Cardiac muscle cell (in vitro differentiated cells and primary cell): ENCODE measurements at places on chromosomes 1 and 21.

DNA sequence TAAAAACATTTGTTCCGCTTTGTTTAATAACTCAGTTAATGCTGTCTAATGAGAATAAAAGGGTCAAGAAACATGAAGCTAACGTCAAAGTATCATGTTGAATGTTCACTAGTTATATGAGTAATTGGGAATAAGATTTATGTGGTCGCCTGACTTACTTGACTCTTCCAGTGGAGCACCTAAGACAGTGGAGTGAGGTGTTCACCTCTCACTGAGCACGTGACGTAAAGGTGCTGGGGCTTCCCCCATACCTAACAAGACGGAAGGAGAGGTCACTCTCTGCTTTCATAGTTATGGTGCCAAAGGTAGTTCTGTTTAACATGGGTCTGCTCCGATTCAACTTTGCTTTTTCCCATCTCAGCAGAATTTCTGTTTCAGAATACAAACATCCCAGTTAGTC lies 686 bp downstream of the KMO start:
- no peak for DNase-seq

DNA sequence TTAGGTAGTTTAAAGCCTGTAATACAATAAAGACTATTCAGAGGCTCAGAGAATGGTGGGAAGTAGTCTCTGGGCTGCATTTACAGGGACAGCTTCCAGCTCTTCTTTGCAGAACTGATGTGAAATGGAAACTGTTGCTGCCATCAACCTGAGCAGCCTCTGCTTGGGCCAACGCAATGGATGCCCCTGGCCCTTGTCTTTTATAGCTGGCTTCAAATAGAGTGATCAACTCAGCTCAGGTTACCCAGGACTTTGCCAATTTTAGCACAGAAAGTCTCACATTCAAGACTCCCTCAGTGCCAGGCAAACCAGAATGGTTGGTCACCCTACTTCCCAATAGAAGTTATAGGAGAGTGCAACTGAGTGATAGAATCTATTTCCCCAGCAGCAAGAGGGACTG lies 18.1 kb upstream of the GALNT2 start:
- DNase-seq = no peak

DNA sequence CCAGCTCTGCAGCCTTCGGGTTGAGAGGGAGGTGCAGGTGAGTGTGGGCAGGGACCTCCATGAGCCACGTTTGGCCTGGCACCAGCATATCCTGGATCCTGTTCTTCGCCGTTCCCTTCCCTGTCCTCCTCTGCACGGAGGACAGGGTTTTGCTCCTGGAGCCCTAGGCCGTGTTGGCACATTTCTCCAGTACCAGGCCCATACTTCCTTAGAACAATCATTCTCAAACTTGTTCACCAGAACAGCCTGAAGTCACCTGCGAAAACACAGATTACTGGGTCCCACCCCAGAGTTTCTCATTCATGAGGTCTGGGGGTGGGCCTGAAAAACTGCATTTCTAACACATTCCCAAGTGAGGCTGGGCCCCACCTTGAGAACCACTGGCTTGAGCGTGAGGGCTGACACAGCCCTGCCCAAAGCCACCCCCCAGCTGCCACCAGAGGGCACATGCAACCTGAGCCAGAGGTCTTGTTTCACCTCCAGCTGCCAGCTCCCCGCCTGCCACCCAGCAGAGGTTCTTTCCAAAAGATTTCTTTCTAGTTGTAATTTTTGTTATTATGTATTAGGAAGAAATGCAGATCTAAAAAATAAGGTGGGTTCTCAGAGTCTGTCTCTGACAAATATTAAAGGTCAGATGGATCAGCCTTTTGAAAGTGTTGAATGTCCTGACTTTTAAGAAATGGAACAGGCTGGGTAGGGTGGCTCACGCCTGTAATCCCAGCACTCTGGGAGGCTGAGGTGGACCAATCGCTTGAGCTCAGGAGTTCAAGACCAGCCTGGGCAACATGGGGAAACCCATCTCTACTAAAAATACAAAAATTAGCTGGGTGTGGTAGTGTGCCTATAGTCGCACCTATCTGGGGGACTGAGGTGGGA lies 39.6 kb upstream of the LDLRAP1 start:
- peak; percentile 62 for DNase-seq

GRCh38 chr1:39688706-39689105 lies 2.5 kb downstream of the HPCAL4 start:
- DNase-seq = no peak

DNA sequence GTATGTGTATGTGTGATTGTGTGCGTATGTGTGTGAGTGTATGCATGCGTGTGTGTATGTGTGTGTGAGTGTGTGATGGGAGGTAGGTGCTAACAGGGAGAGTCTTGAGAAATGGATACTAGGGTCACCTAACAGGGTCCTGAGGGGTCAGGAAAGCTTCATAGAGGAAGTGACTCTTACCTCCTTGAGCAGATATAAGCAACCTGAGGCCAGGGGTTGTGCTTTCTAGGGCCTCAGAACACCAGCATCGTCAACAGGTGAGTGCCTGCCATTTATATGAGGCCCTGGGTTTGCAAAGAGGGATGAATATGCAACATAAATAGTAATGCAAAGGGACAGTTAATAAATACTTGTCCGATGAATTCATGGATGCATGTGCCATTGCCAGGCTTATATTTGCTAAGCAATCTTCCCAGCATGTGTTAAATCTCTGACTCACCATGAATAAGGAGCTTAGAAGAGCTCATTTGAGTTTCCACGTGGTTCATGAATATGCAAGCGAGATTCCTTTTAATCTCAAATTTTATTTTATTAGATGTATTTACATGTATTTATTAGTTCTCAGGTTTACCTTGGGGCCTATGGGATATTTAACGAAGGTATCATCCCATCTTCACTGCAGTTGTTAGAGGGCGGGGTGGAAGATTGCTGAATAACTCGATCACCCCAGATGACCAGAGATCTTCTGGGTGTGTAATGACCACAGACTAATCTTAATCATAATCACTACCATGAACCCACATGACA lies 438.3 kb downstream of the CAMTA1 start:
- DNase-seq = peak; percentile 3

DNA sequence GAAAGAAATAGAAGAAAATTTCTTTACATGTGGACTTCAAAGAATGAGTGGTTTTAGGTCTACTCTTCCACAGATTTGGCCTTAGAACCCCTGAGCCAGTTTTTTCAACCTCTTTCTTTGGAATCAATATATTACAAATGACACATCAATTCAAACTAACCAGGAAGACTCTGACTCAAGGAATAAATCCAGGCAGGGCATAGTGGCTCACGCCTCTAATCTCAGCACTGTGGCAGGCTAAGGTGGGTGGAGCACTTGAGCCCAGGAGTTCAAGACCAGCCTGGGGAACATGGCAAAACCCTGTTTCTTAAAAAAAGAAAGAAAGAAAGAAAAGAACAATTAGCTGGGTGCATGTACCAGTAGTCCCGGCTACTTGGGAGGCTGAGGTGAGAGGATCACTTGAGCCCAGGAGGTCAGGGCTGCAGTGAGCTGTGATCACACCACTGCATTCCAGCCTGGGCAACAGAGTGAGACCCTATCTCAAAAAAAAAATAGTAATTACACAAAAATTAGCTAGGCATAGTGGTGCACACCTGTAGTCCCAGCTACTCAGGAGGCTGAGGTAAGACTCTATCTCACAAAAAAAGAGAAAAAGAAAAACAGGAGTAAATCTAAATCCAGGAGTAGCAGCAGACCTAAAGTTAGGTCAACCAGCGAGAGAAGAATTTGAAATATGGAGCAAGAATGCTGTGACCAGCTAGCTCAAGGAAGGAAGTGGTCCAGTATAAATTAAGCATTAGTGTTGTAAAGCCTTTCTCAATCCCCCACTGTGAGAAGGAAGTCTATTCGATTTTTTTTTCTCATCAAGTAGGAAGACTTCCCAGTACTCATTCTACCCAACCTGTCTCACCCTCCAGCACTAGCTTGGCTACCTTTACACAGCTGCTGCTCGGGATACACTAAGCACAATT lies 1.9 kb downstream of the SORT1 start:
- peak; percentile 30 for DNase-seq

- peak; percentile 55 for DNase-seq
These were observed 650 bp downstream of the PCNX2 start for GRCh38 chr1:233294913-233295236.

- DNase-seq = no peak
These were observed 4.1 kb downstream of the RNF223 start for GRCh38 chr1:1069711-1070676.
